Caco-2 (cell line): ENCODE measurements at places on chromosomes 1 and 21. TPM values are rescaled to one million over a fixed set of nuclear protein-coding genes. Genes with fewer than 3 reads are reported as not detected.

FMO5 gene
- total RNA-seq, result 1.9 and 2.0 TPM in 2 replicates

SPRR5 gene
- not detected in 2 replicates for total RNA-seq

C4BPA gene
- 10.6 and 12.7 TPM in 2 replicates for total RNA-seq

KRTAP13-2 gene
- total RNA-seq, result not detected in 2 replicates

GRCh38 chr1:9606948-9607347 lies 18.2 kb downstream of the TMEM201 start:
- no peaks in the 10 kb centered on the region for H3K27me3 ChIP-seq
- H3K27ac ChIP-seq, result no peak overlapping the region
- no peak overlapping the region for H3K4me3 ChIP-seq
- DNase-seq, result no peak
- no peaks in the 10 kb centered on the region for H3K36me3 ChIP-seq

GRCh38 chr1:109887271-109887670 lies 23.4 kb upstream of the CSF1 start:
- no peaks in the 10 kb centered on the region for H3K27me3 ChIP-seq

DNA sequence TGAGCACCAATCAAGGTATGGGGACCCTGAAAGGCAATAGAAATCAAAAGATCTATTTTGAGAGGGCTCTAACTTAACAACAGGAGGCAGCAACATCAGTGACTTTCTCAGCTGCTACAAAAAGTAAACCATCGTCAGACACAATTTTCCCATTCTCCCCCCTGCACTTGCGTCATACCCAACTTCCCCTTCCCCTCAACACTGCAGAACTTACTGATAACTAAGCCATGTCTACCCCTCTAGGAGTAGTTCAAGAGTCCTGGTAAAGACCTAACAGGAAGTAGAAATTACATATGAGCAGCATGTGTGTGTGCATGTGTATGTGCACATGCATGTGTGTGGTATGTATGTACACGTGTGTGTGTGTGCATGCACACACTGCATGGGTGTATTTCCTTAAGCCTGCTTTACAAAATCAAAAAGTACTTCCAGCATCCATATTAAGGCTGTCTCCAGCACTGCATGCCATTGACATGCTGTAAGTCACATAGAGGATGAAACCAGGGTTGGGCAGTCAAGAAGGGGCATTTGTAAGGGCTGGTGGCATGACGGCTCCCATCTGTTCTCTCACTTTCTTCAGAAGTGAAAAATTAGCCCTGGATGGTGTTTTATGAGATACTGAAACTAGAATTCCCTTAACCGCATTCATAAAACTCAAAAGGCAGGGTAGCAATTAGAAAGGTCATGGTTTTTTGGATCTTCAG lies 460.1 kb upstream of the RUNX1 start:
- no peak for DNase-seq
- peaks cover 16% of the 10 kb centered on the region for H3K4me1 ChIP-seq
- no peaks in the 10 kb centered on the region for H3K27me3 ChIP-seq
- no peaks in the 10 kb centered on the region for H3K36me3 ChIP-seq
- no peak overlapping the region for H3K27ac ChIP-seq

- H3K36me3 ChIP-seq, result no peaks in the 10 kb centered on the region
- peaks cover 7% of the 10 kb centered on the region; the same call in 1 of the 2 replicates for H3K4me1 ChIP-seq
- no peak for DNase-seq
- H3K27ac ChIP-seq, result no peak overlapping the region
Observed at GRCh38 chr1:117178756-117179155, 32.0 kb downstream of the VTCN1 start.

DNA sequence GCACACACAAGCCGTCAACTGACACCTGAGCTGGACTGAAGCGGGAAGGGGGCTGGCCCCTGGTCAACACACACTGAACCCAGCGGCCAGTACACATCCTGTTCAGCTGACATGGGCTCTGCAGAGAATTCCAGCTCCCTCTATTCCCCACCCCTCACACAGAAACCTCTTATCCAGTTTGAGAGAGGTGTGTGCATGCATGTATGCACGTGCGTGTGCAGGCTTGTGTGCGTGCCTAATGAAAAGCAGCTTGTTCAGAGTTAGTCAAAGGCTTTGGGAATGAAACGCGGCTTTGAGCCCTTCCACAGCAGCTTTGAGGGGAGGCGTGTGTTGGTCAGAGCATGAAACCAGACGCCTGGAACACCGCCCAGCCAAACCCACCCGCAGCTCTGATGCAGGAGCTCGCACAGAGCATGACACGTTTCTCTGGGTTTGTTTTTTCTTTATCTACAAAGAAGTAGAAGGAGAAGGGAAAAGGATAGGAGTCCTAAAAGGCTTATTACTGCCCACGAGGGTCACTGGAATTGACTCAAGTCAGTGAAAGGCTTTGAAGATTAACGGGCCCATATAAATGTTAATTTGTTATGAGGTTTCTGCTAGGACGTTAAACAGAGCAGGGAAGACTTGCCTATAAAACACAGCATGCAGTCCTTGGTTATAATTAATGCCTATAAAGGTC lies 184.2 kb downstream of the ETS2 start:
- no peaks in the 10 kb centered on the region for H3K36me3 ChIP-seq
- H3K4me1 ChIP-seq, result no peaks in the 10 kb centered on the region
- no peak overlapping the region for H3K4me3 ChIP-seq
- H3K27ac ChIP-seq, result no peak overlapping the region
- no peak for DNase-seq

DNA sequence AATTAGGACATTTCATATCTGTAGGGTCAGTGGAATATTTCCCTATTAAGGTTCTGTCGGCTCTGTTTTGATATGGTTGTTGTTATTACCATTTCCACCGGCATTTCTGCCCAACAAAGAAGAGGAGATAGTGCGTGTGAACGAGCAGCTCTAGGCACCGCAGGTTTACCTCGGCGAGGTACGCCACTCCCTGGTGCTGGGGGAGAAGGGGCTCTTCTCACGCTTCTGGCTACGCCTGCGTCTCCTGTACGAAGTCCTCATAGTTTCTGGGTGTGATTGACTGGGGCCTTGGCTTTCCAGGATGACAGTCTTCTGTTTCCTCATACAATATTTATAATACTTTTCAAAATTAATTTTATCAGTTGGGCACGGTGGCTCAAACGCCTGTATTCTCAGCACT lies 54.4 kb upstream of the DIP2A start:
- no peak overlapping the region for H3K4me3 ChIP-seq
- no peak overlapping the region for H3K27ac ChIP-seq
- no peaks in the 10 kb centered on the region for H3K27me3 ChIP-seq
- H3K4me1 ChIP-seq, result no peaks in the 10 kb centered on the region
- DNase-seq, result no peak
